Omental fat pad (tissue), 4 donors: ENCODE measurements at places on chromosomes 2 and 18. TPM values are rescaled to one million over a fixed set of nuclear protein-coding genes. Genes with fewer than 3 reads are reported as not detected.

TRAF3IP1 gene
- total RNA-seq = 15.9 TPM

PFN4 gene
- total RNA-seq = not detected

RTP5 gene
- total RNA-seq = not detected

CCDC150 gene
- 0.72 TPM for total RNA-seq

GRCh38 chr2:237967463-237967951 is 693 bp downstream of the UBE2F start:
- DNase-seq = no peak

- no peak for DNase-seq
Measured at GRCh38 chr2:172943539-172943938, 132.1 kb upstream of the MAP3K20 start.

- no peak for DNase-seq
Measured at GRCh38 chr2:48356701-48357325, 173.1 kb upstream of the STON1 start.

DNA sequence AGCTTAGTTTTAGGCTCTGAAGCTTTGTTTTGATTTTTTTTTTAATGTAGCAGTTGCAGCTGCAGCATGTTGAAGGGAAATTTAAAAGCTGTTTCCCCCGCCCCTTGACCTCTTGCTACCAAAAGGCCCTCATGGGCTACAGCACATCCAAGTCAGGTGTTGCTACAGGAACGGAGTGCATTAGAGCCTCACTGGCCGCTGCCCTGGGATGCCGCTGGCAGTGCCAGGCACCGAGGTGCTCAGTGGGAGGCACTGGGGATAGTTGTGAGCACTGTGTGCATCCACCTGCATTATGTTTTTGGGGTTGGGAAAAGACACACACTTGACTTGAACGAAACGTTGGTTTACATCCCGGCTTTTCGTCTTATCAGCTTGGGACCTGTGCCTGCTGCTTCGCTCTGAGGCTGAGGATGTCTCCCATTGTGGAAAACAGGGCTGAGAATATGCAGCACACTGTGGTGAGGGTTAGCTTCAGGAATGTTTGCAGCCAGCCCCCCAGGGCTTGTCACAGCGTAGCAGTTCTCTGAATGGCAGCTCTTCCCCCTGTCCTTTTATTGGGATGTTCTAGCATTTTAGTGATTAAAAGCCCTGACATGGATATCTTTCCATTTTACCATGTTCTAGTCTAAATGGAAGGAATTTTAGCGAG is 24.1 kb downstream of the DCDC2C start:
- DNase-seq = no peak

GRCh38 chr2:181255651-181256050 is 201.5 kb upstream of the ITGA4 start:
- no peak for DNase-seq

GRCh38 chr18:76980663-76981395 is 151.8 kb downstream of the MBP start:
- no peak for DNase-seq

- no peak for DNase-seq
Measured at GRCh38 chr2:176534798-176535466, 265.7 kb downstream of the MTX2 start.

DNA sequence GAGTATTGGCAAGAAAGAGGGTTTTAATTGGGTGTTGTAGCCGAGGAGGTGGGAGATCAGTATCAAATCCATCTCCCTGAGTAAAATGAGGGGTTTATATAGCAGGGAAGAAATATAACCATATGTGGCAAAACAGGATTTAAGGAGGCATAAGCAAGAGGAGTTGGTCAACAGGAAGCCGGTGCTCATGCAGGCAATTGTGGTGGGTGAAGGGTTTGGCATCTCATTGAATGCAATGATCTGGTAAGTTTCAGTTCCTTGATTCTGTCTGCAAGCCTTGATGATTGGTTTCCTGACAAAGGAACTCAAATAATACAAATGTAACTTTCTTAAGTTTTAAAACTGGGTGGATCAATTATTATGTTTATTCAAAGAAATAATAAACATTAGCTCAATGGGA is 564.4 kb upstream of the LINC00305 start:
- no peak for DNase-seq

GRCh38 chr18:9696112-9696511 is 12.0 kb upstream of the RAB31 start:
- no peak for DNase-seq

- DNase-seq = no peak
Measured at GRCh38 chr2:234666911-234667310, 170.0 kb upstream of the ARL4C start.

GRCh38 chr2:150465703-150466569 is 21.5 kb downstream of the RND3 start:
- DNase-seq = no peak
